ENCODE measurements at places on chromosomes 1 and 21. TPM values are rescaled to one million over a fixed set of nuclear protein-coding genes. Genes with fewer than 3 reads are reported as not detected.

FBXO2 gene
- 2.0 TPM for total RNA-seq

TCHHL1 gene
- not detected for total RNA-seq

ILDR2 gene
- total RNA-seq = 8.7 TPM

SLC9C2 gene
- total RNA-seq = 0.07 TPM

CFHR3 gene
- not detected for total RNA-seq

C2CD4D gene
- total RNA-seq = not detected

MANEAL gene
- total RNA-seq = 2.2 TPM

DNA sequence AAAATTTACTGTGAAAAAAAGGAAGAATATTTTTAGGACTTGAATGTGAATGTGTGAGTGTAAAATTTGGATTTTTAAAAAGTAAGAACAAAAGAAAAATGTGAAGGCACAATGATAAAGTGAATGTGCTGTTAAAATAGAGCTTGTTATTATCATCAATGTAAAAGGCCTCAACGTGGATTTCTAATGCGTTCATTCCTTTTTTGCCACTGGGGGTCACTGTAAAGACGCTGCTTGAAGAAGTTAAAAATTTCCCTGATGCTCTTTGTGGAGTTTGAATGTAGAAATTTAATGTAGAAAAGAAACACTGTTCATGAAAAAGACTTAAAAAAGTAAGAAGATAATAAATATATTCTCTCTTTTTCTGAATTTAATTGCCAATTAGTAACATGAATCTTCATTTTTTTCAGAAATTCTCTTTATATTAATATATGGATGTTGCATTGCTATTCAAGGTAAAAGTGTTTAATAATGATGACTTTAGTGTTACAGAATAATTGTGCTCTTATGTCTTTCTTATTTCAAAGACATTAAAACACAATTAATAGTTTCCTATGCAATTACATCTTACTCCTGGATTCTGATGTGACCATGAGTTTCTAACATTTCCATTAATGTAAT lies 161.5 kb downstream of the DNM3 start:
- no peak for DNase-seq

GRCh38 chr1:18142969-18143368 lies 35.4 kb downstream of the IGSF21 start:
- no peak for DNase-seq

GRCh38 chr1:201137579-201138310 lies 10.8 kb upstream of the ASCL5 start:
- DNase-seq = peak; percentile 38

DNA sequence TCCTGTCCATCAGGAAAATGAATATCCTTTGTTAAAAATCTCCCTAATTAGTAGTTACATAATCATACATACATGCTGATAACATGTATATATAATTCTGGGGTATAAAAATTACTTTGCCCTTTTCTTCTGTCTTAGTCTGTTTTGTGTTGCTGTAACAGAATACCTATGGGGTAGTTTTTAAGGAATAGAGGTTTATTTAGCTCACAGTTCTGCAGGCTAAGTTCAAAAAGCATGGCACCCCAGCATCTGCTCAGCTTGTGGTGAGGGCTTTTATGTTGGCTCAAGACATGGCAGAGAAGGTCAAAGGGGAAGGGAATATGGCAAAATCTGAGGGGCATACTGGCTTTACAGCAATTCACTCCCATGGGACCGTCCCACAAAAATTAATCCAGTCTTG lies 16.3 kb upstream of the RPS6KC1 start:
- DNase-seq = no peak

GRCh38 chr1:227764019-227764391 lies 28.8 kb downstream of the SNAP47 start:
- no peak for DNase-seq

GRCh38 chr21:46624050-46624449 lies 11.4 kb upstream of the PRMT2 start:
- no peak for DNase-seq

DNA sequence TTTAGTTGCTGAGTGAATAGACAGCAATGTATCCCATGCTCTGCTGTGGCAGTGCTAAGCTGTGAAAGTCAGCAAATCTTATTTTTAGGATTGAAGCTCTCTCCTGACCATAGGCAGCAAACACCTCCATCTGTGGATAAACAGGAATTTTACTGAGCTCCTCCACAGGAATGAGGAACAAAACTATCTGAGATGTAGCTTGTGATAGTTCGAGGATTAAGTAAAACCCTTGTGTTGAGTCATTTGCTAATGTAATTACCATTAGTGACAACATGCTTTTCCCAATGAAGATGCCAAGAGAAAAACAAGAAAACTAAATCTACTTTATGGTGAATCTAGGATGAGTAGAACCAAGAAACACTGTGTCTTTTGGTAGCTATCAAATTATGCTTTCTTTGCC lies 122.7 kb downstream of the CLEC20A start:
- no peak for DNase-seq

- DNase-seq = no peak
Observed at GRCh38 chr21:14285147-14285761, 69.3 kb downstream of the RBM11 start.

DNA sequence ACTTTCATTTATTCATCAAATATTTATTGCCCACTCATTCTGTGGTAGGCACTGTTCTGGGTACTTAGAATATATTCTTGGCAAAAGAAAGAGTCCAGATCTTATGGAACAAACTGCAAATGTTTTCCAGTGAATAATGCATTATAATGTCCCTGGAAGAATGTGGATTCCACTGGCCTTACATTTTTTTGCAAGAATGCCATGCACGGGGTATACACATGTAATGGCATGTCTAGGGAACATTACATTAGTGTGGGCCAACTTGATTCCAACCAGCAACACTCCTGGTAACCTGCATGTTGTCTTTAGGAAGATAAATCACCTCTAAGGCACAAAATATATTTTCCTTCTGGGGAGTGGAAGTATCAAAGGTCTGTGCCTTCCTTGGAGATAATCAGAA lies 33.0 kb upstream of the IFI44L start:
- DNase-seq = no peak

GRCh38 chr1:112312879-112313278 lies 83.1 kb upstream of the CTTNBP2NL start:
- DNase-seq = no peak

- no peak for DNase-seq
Observed at GRCh38 chr1:193189442-193190095, 3.2 kb upstream of the B3GALT2 start.

DNA sequence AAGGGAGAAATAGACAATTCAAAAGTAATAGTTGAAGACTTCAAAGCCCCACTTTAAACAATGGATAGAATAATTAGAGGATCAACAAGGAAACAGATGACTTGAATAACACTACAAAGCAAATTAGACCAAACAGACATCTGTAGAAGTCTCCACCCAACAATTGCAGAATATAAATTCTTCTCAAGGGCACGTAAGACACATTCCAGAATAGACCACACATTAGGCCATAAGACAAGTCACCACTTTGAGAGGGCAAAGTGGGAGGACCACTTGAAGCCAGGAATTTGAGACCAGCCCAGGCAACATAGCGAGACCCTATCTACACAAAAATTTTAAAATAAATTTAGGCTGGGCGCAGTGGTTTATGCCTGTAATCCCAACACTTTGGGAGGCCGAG lies 20.5 kb upstream of the RNF186 start:
- no peak for DNase-seq

- DNase-seq = no peak
Observed at GRCh38 chr1:210021145-210021860, 83.3 kb downstream of the SYT14 start.

- DNase-seq = no peak
Observed at GRCh38 chr21:45818904-45819285, 162.7 kb upstream of the COL6A1 start.

DNA sequence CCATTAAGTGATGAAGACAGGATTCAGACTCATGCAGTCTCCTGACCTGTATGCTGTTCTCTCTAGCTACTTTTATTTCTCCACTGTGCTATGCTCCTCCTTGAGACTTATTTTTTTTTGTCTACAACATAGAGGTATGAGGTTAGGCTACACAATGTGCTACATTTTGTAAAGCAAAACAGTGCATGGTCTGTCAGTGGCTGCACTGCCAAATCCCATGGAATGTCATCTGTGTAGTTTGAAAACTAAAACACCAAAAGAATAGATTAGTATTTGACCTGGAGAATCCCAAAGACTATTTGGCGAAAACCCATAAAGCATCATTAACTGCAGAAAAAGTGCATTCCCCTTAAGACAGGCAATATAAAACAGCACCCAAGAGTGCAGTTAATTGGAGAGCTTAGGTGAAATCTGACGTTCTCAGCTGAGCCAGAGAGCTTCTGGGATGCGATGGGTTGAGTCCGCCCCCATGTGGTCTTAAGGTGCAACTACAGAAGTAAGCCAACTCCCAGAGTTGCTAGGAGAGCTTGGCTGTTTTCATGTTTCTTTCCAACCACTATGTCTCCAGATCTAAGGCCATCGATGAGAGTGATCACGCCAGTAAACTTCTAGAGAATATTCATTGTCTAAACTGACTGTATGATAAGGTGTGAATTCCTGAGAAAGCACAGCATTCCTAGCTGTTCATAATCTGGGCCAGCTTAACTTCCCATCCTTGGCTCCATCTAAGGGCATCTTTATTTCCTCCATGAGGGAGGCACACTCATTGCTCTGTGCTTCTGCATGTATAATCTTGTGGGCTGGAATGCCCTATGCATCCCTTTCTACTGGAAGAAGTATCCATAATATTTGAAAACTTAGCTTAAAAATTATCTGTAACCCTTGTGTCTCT lies 20.7 kb upstream of the CYP2J2 start:
- peak; percentile 45 for DNase-seq

DNA sequence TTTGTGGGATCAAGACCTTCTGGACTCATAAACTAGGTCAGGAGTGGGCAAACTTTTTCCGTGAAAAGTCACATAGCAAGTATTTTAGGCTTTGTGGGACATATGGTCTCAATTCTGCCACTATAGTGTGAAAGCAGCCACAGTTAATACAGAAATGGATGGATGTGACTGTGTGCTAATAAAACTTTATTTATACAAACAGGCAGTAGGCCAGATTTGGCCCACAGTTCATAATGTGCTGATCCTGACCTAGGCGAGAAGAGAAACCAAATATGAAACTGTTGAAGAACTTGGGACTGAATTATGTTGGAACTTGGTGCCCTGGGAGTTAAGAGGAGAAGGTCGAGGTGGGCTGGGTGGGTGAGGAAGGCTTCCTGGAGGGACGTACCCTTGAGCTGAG lies 17.1 kb downstream of the PADI3 start:
- DNase-seq = no peak

DNA sequence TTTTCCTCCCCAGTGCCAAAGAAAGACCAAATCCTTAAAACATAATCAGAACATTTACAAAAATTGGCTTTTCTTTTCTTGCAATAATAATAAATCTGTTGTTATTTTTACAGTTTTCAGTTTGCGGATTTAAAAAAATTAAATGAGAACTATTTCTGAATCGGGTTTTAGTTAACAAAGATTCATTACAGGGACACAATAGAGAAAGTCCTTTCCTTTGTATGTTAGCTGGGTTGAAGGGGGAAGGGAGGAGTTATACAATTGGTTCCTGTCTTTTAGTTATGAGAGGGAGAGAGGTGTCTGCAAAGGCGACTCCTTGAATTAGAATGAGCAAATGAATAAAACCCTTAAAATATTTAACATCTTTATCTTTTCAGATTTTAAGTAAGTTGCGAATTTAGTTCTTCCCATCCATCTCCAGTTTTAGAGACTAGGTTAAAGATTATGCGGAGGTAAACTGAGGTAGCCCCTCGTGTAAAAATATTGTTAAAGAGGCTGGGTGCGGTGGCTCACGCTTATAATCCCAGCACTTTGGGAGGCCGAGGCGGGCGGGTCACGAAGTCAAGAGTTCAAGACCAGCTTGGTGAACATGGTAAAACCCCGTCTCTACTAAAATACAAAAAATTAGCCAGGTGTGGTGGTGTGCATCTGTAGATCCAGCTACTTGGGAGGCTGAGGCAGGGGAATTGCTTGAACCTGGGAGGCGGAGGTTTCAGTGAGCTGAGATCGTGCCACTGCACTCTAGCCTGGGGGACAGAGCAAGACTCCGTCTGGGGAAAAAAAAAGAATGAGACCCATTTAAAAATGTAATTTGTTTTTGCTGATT lies 3.9 kb downstream of the SPEN start:
- DNase-seq = no peak

DNA sequence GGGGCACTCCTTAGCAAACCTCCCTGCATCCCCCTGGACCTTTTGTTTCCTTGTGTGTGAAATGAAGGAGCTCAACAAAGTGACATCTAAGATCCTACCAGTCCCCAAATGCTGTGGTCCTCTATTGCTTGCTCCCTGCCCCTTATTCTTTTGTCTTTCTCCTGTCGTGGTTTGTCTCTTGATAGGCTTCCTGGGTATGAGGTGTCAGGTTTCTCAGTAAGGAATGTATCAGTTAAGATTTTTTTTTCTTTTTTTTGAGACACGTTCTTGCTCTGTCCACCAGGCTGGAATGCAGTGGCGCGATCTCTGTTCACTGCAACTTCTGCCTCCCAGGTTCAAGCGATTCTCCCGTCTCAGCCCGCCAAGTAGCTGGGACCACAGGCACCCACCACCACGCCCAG lies 16.8 kb downstream of the CNIH3 start:
- no peak for DNase-seq
